ENCODE measurements at places on chromosomes 1 and 21. TPM values are rescaled to one million over a fixed set of nuclear protein-coding genes. Genes with fewer than 3 reads are reported as not detected.

UMODL1 gene
- total RNA-seq = 0.48 TPM

USP16 gene
- 35.9 TPM for total RNA-seq

MIXL1 gene
- 1.4 TPM for total RNA-seq

ACTL8 gene
- 1.2 TPM for total RNA-seq

SPRR1B gene
- not detected for total RNA-seq

KIF17 gene
- not detected for total RNA-seq

AJAP1 gene
- 0.96 TPM for total RNA-seq

KCNA2 gene
- 2.6 TPM for total RNA-seq

CFAP107 gene
- not detected for total RNA-seq

A3GALT2 gene
- not detected for total RNA-seq

OR10Z1 gene
- 3.6 TPM for total RNA-seq

RHD gene
- total RNA-seq = not detected

FBLIM1 gene
- total RNA-seq = 134 TPM

OLFML3 gene
- total RNA-seq = 370 TPM

SPATA45 gene
- total RNA-seq = not detected

WNT9A gene
- 8.7 TPM for total RNA-seq

LDLRAD1 gene
- 0.72 TPM for total RNA-seq

NBPF4 gene
- 0.96 TPM for total RNA-seq

CCNL2 gene
- 106 TPM for total RNA-seq

Measured in umbilical cord (tissue), 2 donors.